ENCODE measurements at places on chromosomes 16 and 17.

DNA sequence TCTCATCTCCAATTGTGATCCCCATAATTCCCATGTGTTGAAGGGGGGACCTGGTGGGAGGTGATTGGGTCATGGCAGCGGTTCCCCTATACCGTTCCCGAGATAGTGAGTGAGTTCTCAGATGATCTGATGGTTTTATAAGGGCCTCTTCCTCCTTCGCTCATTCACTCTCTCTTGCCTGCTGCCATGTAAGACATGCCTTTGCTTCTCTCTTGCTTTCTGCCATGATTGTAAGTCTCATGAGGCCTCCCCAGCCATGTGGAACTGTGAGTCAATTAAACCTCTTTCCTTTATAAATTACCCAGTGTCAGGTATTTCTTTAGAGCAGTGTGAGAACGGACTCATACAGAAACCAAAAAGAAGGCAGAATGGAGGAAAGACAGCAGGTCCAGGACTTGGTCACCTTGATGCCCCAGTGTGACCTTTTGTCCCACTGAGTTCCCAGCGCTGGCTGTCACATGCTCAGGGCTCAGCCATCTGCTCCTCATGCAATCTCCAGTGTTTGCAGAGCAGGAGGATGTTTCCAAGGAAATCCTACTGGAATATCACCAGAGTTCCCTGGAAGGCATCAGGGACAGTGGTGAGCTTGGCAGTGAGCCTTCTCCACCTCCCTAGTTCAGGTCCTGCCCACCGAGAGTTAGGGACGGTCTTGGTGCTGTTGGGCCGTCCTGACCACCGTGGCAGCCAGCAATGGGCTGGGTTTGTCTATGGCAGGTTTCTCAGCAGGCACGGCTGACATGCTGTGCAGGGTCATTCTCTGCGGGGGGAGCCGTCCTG lies 96.7 kb downstream of the SEC14L1 start:
- DNase-seq = no peak

GRCh38 chr16:22369221-22369811 lies 5.1 kb downstream of the CDR2 start:
- DNase-seq = peak; percentile 54

- DNase-seq = peak; percentile 44
Observed at GRCh38 chr16:12661656-12662172, 142.0 kb downstream of the CPPED1 start.

GRCh38 chr16:56345406-56346050 lies 79.8 kb downstream of the AMFR start:
- no peak for DNase-seq
